Kidney (tissue), 22 donors: ENCODE measurements at places on chromosomes 11 and 22. TPM values are rescaled to one million over a fixed set of nuclear protein-coding genes. Genes with fewer than 3 reads are reported as not detected.

The POTEH gene
- total RNA-seq = not detected

The OR52N4 gene
- 0.60 TPM for total RNA-seq

GRCh38 chr11:124640666-124641065 lies 18.0 kb downstream of the TBRG1 start:
- no peaks in the 10 kb centered on the region for H3K4me1 ChIP-seq
- H3K27me3 ChIP-seq = no peaks in the 10 kb centered on the region
- peaks cover 8% of the 10 kb centered on the region for H3K36me3 ChIP-seq
- no peak overlapping the region for H3K27ac ChIP-seq

GRCh38 chr11:101446238-101446637 lies 137.6 kb downstream of the TRPC6 start:
- H3K36me3 ChIP-seq = no peaks in the 10 kb centered on the region
- no peaks in the 10 kb centered on the region for H3K27me3 ChIP-seq
- H3K4me3 ChIP-seq = no peak overlapping the region
- DNase-seq = no peak

- no peak overlapping the region for H3K4me3 ChIP-seq
- H3K27ac ChIP-seq = no peak overlapping the region
- no peaks in the 10 kb centered on the region for H3K4me1 ChIP-seq
- no peaks in the 10 kb centered on the region for H3K27me3 ChIP-seq
- no peaks in the 10 kb centered on the region for H3K36me3 ChIP-seq
These were observed 99.7 kb upstream of the KCNA4 start for GRCh38 chr11:30116512-30116911.

- H3K4me3 ChIP-seq = no peak overlapping the region
- H3K4me1 ChIP-seq = no peaks in the 10 kb centered on the region
- no peak overlapping the region for H3K27ac ChIP-seq
- no peaks in the 10 kb centered on the region for H3K27me3 ChIP-seq
- peak; percentile 52 for DNase-seq
- no peaks in the 10 kb centered on the region for H3K36me3 ChIP-seq
These were observed 75.8 kb downstream of the GGTLC2 start for GRCh38 chr22:22720201-22720723.

DNA sequence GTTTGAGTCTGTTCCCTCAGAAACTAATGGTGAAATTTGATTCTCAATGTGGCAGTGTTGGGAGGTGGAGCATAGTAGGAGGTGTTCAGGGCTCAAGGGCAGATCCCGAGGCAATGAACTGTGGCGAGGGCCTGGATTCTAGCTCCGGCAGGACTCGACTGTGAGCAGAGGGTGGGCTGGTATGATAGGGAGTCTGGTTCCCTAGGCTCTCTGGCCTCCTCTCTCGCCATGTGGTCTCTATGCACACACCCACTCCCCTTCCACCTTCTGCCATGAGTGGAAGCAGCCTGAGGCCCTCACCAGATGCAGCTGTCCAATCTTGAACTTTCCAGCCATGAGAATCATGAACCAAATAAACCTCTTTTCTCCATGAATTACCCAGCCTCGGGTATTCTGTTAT lies 32.3 kb downstream of the ATP6V1E1 start:
- no peaks in the 10 kb centered on the region for H3K4me1 ChIP-seq
- H3K36me3 ChIP-seq = peaks cover 62% of the 10 kb centered on the region
- no peak for DNase-seq
- H3K27me3 ChIP-seq = no peaks in the 10 kb centered on the region
- H3K27ac ChIP-seq = no peak overlapping the region
- H3K4me3 ChIP-seq = no peak overlapping the region

DNA sequence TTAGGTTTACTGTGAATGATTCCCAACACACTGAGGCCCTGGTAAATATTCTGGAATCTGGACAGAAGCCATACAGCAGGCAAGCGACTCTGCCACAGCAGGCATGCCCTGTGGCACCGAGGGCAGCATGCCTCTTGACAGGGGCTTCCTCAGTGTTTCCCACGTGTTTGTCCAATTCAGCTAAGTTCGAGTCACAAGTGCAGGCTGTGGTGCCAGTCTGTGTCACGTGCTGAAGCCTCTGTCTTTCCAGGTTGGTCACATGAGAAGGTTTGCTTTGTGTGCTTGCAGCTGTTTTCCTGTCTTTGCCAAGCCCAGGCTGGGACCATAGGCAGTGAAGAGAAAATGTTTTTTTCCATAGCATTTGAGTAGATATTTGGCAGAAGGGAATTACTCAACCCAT lies 2.4 kb upstream of the PPFIBP2 start:
- H3K4me3 ChIP-seq = no peak overlapping the region
- no peaks in the 10 kb centered on the region for H3K36me3 ChIP-seq
- peak; percentile 63 for DNase-seq
- peak overlapping the region; percentile 89 for H3K27ac ChIP-seq

- no peaks in the 10 kb centered on the region for H3K4me1 ChIP-seq
- no peaks in the 10 kb centered on the region for H3K27me3 ChIP-seq
- peak; percentile 85 for DNase-seq
These were observed 52.8 kb upstream of the TENM4 start for GRCh38 chr11:79493555-79494171.
